ENCODE measurements at places on chromosomes 16 and 17.

GRCh38 chr16:28104404-28104803 lies 40.9 kb upstream of the GSG1L start:
- no peak for DNase-seq

DNA sequence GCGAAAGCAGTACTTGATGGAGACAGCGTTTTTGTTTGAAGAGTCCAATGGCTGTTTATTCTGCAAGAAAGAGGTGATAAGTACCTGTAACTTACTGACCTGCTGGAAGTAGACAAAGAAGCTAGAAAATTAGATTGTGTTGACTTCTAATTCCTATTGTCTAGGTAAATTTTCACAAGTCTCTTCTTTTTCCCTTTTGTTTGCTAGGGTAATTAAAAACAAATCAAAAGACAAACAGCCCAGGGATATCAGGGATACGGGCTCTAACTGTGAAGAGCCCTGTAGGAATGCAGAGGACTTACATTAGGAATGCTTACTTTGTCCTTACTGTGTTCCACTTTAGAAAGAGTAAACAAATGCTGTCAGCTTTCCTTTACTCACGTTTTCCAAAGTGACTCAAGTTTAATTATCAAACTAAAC lies 7.0 kb downstream of the PSME3IP1 start:
- DNase-seq, result no peak

- no peak for DNase-seq
These were observed 30.9 kb downstream of the WSB1 start for GRCh38 chr17:27324771-27325339.

- no peak for DNase-seq
These were observed 4.3 kb upstream of the ENGASE start for GRCh38 chr17:79070266-79070880.

GRCh38 chr17:19308398-19308797 lies 54.1 kb downstream of the B9D1 start:
- no peak for DNase-seq

GRCh38 chr17:47808830-47809480 lies 12.6 kb downstream of the OSBPL7 start:
- DNase-seq, result no peak

DNA sequence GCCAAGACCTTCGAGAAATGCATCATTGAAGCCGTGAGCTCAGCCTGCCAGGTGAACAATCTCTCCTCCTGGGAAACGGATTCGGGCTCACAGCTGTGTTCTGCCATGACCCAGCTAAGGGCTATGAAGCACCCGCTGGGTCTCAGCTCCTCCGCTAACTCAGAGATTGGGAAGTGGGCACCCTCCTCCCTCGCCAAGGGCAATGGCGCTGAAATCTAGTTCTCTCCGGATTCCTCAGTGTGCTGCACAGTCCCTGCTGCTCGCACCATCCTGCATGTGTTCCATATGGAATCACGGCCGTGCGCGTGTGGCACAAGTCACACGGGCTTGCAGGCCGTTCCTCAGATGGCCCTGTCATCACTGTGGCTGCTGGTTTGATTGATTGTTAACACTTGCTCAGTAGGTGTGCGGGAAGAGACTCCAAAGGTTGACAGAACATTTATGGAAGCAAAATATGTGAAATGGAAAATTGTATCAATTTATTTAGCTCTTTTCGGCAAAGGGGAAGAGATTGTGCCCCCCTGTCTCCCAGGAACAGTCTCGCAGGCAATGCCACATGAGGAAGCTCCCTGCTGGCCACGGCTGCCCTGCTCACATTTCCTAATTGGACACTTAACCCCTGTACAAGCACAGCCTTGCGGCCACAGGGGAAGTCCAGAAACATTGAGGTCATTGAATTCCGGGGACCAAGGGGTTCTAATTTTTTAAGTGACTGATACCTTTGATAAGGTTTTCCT lies 58.8 kb downstream of the RNF213 start:
- no peak for DNase-seq

DNA sequence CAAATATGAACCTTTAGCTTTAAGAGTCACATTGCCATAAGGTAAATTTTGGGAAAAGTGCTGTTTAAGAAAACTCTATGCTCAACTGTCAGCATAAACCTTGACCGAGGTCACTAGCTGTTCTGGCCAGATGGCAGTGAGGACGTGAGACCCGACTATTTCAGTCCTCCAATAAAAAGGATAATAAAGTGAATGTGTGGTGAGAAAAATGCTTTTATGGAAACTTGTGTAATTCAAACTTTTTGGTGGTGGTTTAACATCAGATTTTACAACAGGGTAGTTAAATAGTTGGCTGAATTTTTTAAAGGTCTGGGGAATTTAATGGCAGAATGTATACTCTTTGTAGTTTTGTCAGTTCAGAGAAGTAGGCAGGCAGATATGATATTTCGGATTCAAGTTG lies 391.1 kb downstream of the PMP22 start:
- DNase-seq, result no peak

GRCh38 chr17:82317394-82318168 lies at the start of gene CD7:
Gene CD7, minus strand, starts transcription at chr17:82317608. Its CDS starts 113 bp downstream, at chr17:82317495.
- no peak for DNase-seq

- DNase-seq, result no peak
These were observed 1.6 kb upstream of the IGFALS start for GRCh38 chr16:1794908-1795666.

DNA sequence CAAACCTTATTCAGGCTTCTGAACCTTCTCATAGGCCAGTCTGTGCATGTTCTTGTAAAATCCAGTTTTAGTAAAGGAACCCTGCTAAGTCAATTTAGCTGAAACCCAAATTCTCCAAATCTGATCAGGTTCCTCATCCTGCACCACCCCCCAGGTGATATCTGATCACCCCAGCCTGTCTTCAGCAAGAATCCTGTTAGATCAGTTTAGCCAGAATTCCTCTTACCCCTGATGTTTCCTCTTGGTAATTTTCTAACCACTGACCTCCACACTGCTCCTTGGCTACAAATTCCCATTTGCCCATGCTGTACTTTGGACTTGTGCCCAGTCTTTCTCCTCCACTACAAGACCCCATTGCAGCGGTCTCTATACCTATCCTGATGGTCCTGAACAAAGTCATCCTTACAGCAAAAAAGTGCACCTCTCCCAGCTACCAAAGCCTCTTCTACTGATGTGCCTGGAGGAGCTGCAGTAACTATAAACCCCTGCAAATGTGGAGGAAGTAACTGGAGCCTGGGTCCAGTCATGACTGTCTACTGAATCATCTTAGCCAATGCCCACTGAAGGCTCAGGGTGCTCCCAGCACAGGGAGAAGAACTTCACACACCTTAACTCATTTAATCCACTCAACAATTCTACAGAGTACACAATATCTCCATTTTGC lies 23.8 kb downstream of the TEX14 start:
- peak; percentile 14 for DNase-seq
